ENCODE measurements at places on chromosomes 5 and 9.

DNA sequence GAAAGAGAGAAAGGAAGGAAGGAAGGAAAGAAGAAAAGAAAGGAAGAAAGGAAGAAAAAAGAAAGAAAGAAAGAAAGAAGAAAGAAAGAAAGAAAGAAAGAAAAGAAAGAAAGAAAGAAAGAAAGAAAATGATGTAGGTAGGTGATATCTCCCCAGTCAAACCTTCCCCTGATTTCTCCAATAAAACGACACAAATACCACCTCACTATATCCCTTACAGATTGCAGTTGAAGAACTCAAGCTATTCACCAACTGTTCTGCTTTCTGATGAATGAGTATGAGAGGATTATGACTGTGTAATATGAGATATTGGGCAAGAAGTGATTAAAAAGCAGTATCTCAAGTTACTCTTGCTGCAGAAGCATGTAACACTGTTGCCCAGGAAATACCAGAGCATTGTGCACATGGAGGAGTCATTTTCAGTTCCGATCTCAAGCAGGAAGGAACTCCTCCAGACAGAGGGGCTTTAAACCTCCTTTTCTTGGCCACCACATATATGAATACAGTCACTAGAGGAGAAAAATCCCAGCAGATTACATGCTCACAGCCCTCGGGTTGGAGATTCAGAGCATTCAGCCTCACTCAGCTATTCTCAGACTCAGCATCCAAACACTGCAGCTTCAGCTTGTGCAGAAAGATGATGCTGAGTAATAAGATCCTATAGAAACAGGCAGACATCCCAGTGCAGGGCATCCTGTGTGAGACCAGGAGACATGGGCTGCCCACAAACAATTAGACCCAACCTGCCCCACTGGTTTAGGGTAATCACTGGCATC is 61.4 kb downstream of the UGCG start:
- DNase-seq: no peak

DNA sequence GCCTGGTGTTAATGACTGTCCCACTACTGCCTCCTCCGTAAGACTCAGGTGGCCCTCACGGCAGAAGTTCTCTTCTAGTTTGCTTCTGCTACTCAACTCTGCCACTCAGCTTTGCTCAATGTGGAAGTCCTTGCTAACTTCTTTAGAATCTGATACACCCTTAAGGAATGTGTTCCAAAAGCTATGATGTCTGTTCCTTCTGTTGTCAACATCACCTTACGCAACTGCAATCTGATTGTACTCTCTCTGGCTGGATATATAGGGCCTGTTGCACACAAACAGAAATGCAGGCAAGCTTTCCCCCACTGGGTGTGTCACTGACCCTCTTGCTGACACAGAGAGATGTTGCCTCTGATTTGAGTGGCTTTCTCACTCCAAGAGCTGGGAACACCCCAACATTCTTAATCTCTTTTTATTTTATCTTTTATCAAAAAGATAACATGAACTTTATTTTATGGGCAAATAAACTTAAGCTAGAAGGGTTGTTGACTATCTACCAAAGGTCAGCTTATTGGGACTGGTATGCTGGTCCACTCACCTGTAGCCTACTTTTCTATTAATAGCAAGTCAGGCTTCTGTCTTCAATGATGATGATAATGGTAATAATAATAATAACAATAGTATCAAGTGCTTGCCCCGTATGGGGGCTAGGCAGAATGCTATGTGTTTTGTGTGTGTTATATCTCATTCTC is 25.2 kb downstream of the TMEM252 start:
- no peak for DNase-seq

DNA sequence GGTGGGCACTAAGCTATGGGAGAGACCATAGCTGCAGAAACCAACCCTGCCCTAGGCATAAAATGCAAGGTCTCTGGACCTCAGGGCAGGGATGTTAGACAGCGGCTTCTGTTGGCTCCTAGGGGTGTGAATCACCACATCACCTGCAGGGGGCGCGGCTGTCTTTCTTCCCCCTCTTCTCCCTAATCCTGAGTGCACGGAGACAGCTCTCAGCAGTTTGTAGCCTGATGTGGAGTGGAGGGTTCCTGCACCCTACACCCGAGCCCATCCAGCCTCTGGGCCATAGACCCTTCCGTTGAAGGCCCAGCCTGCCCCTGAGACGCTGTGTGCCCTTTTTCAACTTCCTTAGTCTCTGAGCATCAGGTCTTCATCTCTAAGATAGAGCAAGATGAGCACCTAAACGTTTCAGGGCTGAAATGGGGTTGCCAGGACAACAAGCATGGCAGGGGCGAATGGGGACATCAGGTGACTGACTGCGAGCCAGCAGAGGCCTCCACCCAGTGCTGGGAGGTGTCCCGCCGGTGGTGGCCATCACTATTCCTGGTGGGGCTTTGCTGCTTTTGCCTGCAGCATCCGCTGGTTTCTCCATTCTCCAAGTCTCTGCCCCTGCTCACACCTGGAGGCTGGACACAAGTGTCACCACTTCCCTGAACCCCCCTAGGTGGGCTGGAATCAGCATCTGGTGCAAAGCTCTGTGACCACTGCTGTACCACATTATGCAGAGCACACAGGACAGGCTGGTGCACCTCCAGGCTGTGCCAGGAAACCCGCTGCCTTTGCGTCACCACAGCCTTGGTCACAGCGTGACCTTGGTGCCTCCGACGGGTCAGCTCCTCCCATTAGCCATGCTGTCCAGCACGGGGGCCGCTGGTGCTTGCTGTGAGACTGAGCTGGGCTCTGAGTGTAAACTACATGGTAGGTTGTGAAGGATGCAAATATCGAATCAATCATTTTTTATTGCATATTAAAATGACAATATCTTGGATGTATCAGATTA is 2.5 kb upstream of the SEC16A start:
- DNase-seq: peak; percentile 34

DNA sequence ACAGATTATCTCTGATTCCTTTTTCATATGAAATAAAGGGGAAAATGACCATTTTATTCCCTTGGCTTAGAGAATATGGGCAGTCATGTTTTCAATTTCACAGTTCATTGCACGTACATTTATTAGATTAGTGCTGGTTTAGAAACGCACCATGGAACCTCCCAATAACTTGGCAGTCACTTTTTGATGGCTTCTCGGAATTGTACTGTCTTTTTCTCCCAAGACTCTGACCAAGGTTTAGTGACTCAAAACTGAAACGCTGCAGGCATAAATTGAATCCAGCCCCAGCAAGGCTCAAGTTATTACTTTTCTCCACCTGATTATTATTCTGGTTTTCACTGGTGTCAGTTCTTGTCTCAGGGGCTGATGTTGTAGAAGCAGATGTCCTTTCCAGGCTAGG is 55.6 kb upstream of the EGFLAM start:
- DNase-seq: no peak

DNA sequence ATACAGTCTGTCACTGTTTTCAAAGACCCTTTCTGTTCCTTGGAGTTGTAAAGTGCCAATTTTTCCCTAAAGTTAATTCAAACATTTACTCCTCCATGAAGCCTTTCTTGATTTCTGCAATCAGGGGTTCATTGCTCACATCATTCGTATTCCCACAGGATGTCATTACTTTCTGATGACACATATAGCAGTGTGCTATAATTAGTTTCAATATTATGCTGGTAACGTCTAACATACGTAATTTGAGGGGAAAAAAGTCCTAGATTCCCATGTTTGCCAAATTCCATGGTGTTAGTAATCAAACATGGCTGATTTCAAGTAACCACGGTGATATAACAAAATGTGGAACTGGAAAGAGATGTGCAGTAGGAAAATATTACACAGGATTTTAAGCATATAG is 468.2 kb upstream of the MEF2C start:
- DNase-seq: no peak

GRCh38 chr5:3993856-3994473 is 398.3 kb downstream of the IRX1 start:
- no peak for DNase-seq

DNA sequence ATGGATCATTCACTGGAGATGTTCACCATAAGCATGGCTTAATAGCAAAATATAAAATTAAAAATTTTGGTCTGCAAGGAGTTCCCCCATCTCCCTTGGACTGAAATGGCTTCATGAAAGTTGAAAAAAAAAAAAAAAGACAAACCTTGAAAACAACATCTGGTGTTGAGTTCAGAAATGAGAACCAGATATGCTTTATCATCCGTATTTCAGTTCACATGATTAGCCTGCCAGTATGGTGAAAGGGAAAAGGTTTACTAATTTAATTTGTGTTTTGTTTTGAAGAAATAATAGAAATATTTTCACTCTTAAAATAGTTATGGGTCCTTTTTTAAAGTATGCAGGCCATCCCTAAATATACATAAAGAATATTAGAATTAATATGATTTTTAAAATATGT is 67.8 kb downstream of the TMEM167A start:
- DNase-seq: no peak

GRCh38 chr5:156693113-156693512 is 157.0 kb upstream of the PPP1R2B start:
- no peak for DNase-seq

DNA sequence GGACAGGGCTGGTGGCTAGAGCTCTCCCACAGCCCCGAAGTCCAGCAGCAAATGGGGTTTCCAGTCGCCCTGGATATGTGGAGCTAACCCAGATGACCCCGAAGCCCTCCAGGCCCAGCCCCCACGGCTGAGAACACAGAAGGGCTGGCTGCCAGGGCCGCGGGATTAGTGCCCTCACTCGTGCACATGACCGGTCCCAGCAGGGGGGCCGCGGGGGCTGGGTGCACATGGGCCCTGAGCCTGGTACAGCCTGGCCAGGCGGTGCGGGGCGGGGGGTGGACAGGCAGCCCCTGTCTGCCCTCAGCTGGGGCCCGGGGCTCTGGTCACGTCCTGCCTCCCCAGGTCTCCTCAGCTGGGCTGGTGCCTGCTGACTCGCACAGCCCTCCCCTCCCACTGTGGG is 5.9 kb downstream of the SSNA1 start:
- no peak for DNase-seq

GRCh38 chr9:36450110-36450732 is 50.2 kb upstream of the RNF38 start:
- no peak for DNase-seq

DNA sequence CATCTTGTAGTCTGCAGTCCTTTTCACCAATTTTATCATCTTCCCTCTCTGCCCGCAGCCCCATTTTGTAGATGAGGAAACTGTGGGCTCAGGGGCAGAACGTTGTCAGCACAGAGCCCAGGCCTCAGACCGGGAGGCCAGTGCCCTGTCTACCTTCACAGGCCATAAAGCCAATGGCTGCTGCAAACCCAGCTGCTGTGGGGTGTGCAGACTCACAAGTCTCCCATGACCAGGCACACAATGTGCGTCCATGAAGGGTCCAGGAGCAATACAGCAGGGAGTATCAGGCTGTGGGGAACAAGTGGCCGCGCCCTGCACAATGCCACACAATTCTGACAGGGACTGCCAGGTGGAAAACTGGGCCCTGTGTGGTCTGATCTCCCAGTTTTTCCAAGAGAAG is 71.0 kb downstream of the COL23A1 start:
- no peak for DNase-seq

GRCh38 chr5:150155258-150156026 is at the start of gene PDGFRB:
PDGFRB (minus strand) TSS chr5:150155845; CDS start chr5:150137047, 18,798 bp downstream.
- no peak for DNase-seq

DNA sequence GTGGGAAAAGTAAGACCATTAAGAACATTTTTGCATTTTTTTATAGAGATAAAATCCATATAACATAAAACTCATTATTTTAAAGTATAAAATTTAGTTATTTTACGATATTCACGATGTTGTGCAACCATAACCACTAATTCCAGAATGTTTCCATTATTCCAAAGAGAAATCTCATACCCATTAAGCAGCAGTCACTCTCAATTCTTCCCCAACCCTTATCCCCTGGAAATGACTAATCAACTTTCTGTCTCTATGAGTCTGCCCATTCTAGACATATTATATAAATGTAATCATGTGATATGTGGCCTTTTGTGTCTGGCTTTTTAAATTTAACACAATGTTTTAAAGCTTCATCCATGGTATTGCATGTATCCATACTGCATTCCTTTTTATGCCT is 115.6 kb upstream of the ADAMTSL1 start:
- no peak for DNase-seq

- no peak for DNase-seq
Measured at GRCh38 chr5:109936996-109937395, 247.3 kb downstream of the MAN2A1 start.

DNA sequence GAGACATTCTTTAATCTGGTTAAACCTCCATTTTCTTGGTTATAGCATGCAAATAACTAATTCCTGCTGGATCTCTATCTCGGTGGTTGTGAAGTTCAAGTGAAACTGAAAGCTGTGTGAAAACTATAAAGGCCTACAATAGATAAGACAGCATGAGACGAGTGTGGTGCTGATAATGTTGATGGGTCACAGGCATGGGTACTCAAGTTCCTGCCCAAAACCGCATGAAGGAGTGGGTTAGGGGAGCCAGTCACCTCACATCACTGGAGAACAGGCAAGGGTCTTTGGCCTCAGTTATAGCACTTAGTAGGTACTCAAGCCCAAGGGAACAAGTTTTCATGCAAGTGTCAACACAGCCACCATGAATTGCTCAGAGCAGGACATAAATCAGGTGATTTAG is 16.7 kb downstream of the HMHB1 start:
- no peak for DNase-seq

DNA sequence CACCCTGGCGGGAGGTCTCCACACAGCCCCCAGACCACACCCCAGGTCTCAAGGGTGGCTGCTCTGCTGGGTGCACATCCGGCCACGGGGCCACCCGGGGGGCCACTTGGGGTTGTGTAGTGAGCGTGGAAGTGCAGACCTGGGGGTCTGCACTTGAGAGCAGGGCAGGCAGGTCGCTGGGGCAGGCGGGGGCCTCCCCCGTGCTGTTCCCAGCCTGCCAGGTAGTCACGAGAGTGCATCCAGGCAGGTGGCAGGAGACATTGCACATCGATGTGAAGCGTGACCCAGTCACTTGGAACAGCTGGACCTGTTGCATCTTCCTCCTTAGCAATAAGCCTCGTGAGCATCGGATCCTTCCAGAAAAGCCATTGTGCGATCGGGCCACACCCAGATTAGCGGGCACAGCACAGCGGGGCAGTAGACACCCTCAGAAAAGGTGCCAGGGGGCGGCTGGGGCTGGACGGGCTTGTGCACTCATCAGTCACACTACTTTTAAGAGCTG is 4.8 kb upstream of the ENTPD8 start:
- no peak for DNase-seq

DNA sequence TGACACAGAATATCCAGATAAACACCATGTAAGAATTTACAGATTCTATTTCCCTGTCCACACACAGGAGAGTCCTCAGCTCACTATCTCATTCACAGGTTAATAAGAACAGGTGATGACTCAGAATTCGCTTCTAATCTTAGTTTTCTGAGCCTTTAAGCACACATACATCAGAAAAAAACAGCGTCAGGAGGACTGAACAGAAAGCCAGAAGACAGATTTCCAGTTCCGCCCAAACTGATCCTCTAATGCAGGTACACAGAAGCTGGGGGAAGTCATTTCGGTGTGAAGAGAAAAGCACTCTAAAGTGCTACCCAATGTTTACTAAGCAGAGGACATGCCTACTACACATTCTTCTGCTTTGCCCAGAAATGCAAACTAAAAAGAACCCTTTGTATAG is 1.6 kb downstream of the CEMIP2 start:
- DNase-seq: no peak

GRCh38 chr5:154523104-154523503 is 45.1 kb upstream of the HAND1 start:
- no peak for DNase-seq

GRCh38 chr5:29131285-29131684 is 2062.2 kb upstream of the CDH6 start:
- DNase-seq: no peak
